ENCODE measurements at places on chromosomes 12 and 14. TPM values are rescaled to one million over a fixed set of nuclear protein-coding genes. Genes with fewer than 3 reads are reported as not detected.

PEX5 gene
- total RNA-seq, result 29.7 TPM

FAM186B gene
- total RNA-seq, result 0.10 TPM

TAS2R20 gene
- total RNA-seq, result 0.86 TPM

FAM216A gene
- 26.3 TPM for total RNA-seq

C14orf132 gene
- total RNA-seq, result not detected

SEL1L gene
- 26.7 TPM for total RNA-seq

IRF2BPL gene
- 23.5 TPM for total RNA-seq

TAS2R42 gene
- not detected for total RNA-seq

MYO1H gene
- not detected for total RNA-seq

NRL gene
- total RNA-seq, result 3.5 TPM

EEF1AKMT3 gene
- 93.5 TPM for total RNA-seq

CSRP2 gene
- 129 TPM for total RNA-seq

GALNT6 gene
- total RNA-seq, result 0.10 TPM

Measured in SJCRH30 (cell line).